ENCODE measurements at places on chromosomes 1 and 21. TPM values are rescaled to one million over a fixed set of nuclear protein-coding genes. Genes with fewer than 3 reads are reported as not detected.

- no peak for DNase-seq
- no peak overlapping the region for H3K4me3 ChIP-seq
- H3K27me3 ChIP-seq, result no peaks in the 10 kb centered on the region
- no peaks in the 10 kb centered on the region for H3K4me1 ChIP-seq
Measured at GRCh38 chr1:23037081-23037740, 17.9 kb downstream of the KDM1A start.

GRCh38 chr1:63674865-63675419 lies 81.7 kb downstream of the PGM1 start:
- no peak for DNase-seq
- peaks cover 3% of the 10 kb centered on the region for H3K4me1 ChIP-seq
- no peak overlapping the region for H3K27ac ChIP-seq
- H3K36me3 ChIP-seq, result no peaks in the 10 kb centered on the region

GRCh38 chr1:83756984-83757717 lies 241.8 kb downstream of the TTLL7 start:
- H3K4me1 ChIP-seq, result no peaks in the 10 kb centered on the region
- H3K4me3 ChIP-seq, result no peak overlapping the region
- H3K36me3 ChIP-seq, result no peaks in the 10 kb centered on the region
- no peak for DNase-seq
- no peak overlapping the region for H3K27ac ChIP-seq

DNA sequence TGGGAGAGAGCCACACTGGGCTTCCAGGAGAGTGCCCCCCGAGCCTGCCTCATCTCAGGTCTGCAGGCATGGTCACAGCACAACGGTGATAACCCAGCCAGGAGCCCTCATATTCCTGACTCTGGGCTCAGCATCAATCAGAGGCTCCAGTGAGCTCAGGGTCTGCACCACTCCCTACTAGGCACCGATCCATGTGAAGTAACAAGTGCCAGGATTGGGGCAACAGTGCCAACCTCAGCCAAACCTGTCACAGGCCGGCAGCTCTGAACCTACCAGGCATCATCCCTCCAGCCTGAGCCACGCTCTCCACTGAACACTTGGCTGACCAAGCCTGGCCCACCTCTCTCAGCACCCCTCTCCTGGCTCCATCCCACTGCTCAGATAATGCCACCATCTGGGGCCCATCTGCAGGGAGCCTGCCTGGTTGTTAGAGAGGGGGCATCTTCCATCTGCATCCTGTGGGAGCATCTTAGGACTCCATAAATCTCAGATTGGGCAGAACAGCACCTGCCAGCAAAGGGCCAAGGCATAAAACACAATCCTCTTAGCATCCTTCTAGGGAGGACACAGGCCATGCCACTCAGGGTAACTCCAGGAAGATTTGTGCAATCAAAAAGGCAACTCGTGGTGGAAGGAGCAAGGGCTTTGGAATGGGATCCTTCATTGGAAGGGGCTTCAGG lies 213.7 kb upstream of the CSF3R start:
- H3K36me3 ChIP-seq, result no peaks in the 10 kb centered on the region
- H3K27me3 ChIP-seq, result peaks cover 24% of the 10 kb centered on the region
- H3K4me3 ChIP-seq, result no peak overlapping the region
- no peaks in the 10 kb centered on the region for H3K4me1 ChIP-seq

- no peak for DNase-seq
- no peaks in the 10 kb centered on the region for H3K36me3 ChIP-seq
- no peak overlapping the region for H3K4me3 ChIP-seq
- H3K27ac ChIP-seq, result no peak overlapping the region
Measured at GRCh38 chr1:183821889-183822611, 17.1 kb downstream of the RGL1 start.

DNA sequence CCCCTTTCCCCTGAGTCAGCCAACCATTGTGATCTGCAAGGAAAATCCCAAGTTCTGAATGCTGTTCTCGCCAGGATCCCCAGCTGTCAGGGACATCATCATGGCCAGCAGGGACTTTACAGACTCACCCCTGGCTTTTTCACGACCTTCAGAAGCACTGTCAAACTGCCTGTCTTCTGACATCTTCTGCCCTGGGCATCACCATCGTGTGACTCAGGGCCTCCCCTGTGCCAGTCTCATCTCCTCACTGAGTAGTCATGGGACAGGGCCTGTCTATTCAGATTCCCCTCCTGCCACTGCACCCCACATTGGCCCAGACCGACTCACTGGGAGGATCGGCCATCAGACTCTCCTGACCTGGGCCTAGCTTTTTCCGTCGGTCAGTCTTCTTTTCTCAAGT lies 72.5 kb upstream of the VAMP3 start:
- H3K36me3 ChIP-seq, result no peaks in the 10 kb centered on the region
- H3K27ac ChIP-seq, result no peak overlapping the region
- peaks cover 4% of the 10 kb centered on the region for H3K27me3 ChIP-seq
- no peak for DNase-seq
- H3K4me1 ChIP-seq, result no peaks in the 10 kb centered on the region
- no peak overlapping the region for H3K4me3 ChIP-seq

GRCh38 chr1:4724695-4725250 lies 70.4 kb downstream of the AJAP1 start:
- no peak overlapping the region for H3K4me3 ChIP-seq
- DNase-seq, result no peak
- no peaks in the 10 kb centered on the region for H3K36me3 ChIP-seq
- no peak overlapping the region for H3K27ac ChIP-seq
- H3K4me1 ChIP-seq, result no peaks in the 10 kb centered on the region
- H3K27me3 ChIP-seq, result peaks cover 34% of the 10 kb centered on the region

DNA sequence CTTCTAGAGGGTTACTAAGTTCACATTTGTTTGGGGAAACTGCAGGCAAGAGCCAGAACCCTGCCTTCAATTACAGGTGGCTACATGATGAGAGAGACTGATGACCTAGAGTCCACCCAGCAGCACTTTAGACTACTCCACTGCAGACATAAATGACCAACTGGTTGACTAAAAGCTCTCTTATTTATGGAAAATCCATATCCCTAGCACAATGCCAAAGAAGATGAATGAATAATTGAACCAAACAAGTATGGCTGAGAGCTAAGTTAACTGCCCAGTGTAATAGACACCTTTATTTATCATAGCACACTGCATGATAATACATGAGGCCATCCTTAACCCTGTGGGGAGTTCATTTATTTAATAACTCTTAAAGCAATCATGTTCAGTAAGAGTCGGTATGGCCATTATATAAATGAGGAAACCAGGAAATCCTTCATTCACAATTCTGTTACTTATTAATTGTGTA lies 60.4 kb downstream of the IL12RB2 start:
- DNase-seq, result no peak
- H3K27ac ChIP-seq, result no peak overlapping the region
- peaks cover 4% of the 10 kb centered on the region for H3K4me1 ChIP-seq
- no peaks in the 10 kb centered on the region for H3K27me3 ChIP-seq
- no peaks in the 10 kb centered on the region for H3K36me3 ChIP-seq

DNA sequence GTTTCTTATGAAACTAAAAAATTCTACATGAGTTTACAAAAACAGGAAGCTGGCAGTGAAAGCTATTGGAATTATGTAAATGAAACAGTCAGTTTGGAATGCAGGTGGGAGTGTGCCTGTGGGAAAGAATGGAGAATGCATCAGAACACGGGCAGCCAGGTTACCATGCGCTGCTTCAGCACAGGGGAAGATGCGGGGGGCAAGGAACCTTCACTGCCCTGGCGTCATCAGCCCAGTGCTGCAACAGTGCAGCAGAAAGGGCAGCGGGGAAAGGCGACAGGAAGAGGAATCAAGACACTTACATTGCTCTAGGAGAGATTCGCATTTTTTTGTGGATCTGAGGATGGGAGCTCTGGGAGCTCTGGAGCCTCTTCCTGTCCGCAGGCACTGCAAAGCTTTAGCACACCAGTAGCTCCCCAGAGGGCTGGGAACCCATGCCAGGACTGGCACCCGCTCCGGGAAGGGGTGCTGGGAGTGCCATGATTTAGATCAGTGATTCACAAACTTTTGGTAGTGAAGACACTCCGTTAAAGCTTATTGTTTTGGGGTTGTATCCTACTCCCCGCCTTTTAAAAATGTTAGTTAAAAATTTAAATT lies 64.1 kb upstream of the WDR26 start:
- no peak overlapping the region for H3K27ac ChIP-seq
- no peak overlapping the region for H3K4me3 ChIP-seq
- H3K36me3 ChIP-seq, result 0 out of 2 replicates have a peak, but pooled peaks cover 2% of the 10 kb centered on the region
- DNase-seq, result no peak
- peaks cover 10% of the 10 kb centered on the region for H3K4me1 ChIP-seq
- no peaks in the 10 kb centered on the region for H3K27me3 ChIP-seq

DNA sequence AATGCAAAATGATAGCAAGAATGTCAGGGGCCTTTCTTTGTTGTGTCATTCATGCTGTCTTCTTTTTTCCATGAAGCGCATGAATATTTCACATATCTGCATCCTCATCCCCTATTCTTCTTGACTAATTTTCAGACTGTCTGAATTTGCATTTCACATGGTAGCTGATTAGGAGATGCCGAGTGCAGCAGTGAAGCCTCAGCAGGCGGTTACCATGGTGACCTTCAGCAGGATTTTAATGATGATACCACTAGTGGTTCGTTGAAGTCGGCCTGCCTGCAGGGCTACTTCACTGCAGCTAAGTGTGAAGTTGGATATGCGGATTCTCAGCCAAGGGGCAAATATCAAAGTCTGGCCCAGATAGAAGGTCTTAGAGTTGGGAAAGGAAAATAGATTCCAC lies 141.8 kb downstream of the NEK7 start:
- peaks cover 4% of the 10 kb centered on the region for H3K4me1 ChIP-seq
- H3K27ac ChIP-seq, result no peak overlapping the region
- H3K4me3 ChIP-seq, result no peak overlapping the region
- DNase-seq, result no peak
- no peaks in the 10 kb centered on the region for H3K36me3 ChIP-seq
- no peaks in the 10 kb centered on the region for H3K27me3 ChIP-seq

DNA sequence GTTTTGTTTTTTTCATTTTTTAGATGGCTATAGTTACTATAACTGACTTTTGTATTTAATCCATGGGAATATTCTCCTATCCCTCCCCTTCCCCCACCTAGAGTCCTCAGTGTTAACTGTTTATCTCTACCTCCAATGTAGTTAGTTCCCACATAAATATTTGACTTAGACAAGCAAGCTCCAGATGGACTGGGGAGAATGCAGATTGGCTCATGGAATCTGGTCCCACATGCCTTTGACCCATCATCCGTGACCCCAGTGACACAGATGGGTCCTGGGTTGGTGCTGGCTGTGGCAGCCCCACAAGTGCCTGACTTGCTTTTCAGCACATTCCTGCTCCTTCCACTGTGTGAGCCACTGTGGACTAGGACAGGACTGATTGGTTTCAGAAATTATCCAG lies 41.8 kb downstream of the ATP2B4 start:
- no peaks in the 10 kb centered on the region for H3K36me3 ChIP-seq
- no peak overlapping the region for H3K4me3 ChIP-seq
- H3K27ac ChIP-seq, result no peak overlapping the region
- peaks cover 20% of the 10 kb centered on the region for H3K4me1 ChIP-seq
- no peak for DNase-seq

- H3K27ac ChIP-seq, result no peak overlapping the region
- H3K4me1 ChIP-seq, result no peaks in the 10 kb centered on the region
Measured at GRCh38 chr1:48472638-48473037, 634 bp upstream of the SPATA6 start.

GRCh38 chr1:186302381-186302920 lies 72.6 kb downstream of the TPR start:
- no peaks in the 10 kb centered on the region for H3K27me3 ChIP-seq
- no peak overlapping the region for H3K27ac ChIP-seq
- H3K36me3 ChIP-seq, result no peaks in the 10 kb centered on the region
- no peak for DNase-seq
- no peak overlapping the region for H3K4me3 ChIP-seq

DNA sequence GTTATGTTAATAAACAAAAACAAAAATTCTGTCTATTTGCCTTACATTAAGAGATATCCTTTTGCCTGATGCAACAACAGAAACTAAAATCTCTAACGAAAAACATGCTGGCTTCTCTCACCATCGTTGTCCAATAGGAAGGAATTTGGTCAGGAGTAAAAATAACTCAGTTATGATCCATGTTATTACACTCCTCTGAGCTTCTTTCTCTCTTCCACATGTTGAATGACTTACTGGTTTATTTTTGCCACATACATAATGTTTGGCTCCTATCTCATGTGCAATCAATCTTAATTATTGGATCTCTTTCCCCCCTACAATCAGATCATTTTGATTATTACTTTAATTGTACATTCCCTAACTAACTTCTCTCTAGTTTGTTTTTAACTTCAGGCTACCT lies 688.4 kb downstream of the USP25 start:
- no peaks in the 10 kb centered on the region for H3K27me3 ChIP-seq
- no peaks in the 10 kb centered on the region for H3K36me3 ChIP-seq
- H3K27ac ChIP-seq, result no peak overlapping the region
- DNase-seq, result no peak
- no peak overlapping the region for H3K4me3 ChIP-seq
- peaks cover 21% of the 10 kb centered on the region for H3K4me1 ChIP-seq

DNA sequence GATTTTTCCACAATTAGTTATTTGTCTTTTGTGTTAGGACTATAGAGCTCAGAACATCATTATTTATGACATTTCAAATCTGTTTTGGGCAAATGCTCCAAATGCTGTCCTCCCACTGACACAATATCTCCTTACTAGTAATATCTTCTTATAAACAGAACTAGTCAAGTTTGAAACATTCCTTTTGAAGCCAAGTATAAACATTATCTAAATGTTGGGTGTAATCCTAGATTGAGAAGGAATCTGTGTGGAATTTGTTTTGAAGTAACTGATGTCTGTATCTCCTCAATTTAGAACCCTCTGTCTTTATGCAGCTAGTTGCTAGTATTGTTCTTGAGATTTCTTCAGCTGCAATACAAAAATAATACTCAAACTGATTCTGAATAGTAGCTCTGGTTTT lies 28.5 kb upstream of the PAXBP1 start:
- DNase-seq, result no peak
- H3K27ac ChIP-seq, result no peak overlapping the region
- no peaks in the 10 kb centered on the region for H3K36me3 ChIP-seq
- H3K4me1 ChIP-seq, result no peaks in the 10 kb centered on the region
- H3K4me3 ChIP-seq, result no peak overlapping the region

Gene H6PD
- 5.9 TPM for total RNA-seq

Gene CDK11B
- total RNA-seq, result 32.6 TPM

Gene PERM1
- total RNA-seq, result not detected

Gene DIRAS3
- 0.42 TPM for total RNA-seq

Gene CFAP45
- total RNA-seq, result 0.41 TPM

Gene COL24A1
- total RNA-seq, result 2.2 TPM

Gene MYOG
- 538 TPM for total RNA-seq

Gene LENEP
- not detected for total RNA-seq

Gene BEND5
- 5.9 TPM for total RNA-seq

Gene DCDC2B
- total RNA-seq, result not detected

Gene OR2T2
- total RNA-seq, result not detected

Gene LORICRIN
- total RNA-seq, result not detected
